Activated naive CD4-positive, alpha-beta T cell treated with anti-CD3 and anti-CD28 coated beads, Interleukin-2, amount 50 U/mL, for 72 hours (primary cell): ENCODE measurements at places on chromosomes 13 and 19.

DNA sequence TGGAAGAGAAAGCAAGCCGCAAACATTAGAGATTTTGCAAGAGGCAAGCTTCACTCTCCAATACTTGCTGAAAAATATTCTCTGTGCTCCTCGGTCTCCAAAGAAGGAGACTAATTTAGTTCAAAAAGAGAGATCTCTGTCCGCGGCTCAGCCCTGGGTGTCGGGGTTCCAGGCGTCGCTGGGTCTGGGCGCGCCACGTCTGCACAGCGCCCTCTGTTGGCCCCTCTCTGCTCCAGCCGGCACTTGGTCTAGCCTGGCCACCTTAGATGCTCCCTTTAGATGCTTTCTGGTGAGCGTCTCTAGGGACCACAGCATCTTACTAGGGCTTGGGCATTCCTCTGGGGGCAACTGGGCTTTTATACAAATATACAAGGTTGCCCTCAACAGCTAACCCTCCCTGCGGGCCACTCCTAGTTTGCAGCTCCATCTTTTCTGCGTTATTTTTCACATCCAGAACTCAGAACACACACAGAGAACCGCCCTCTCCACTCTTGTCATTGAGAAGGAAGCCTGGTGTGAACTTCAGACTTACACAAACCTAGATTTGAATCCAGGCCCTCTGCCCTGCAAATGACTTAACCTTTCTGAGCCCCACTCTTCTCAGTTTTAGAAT, 78.3 kb downstream of the CYSLTR2 start:
- no peak for DNase-seq

DNA sequence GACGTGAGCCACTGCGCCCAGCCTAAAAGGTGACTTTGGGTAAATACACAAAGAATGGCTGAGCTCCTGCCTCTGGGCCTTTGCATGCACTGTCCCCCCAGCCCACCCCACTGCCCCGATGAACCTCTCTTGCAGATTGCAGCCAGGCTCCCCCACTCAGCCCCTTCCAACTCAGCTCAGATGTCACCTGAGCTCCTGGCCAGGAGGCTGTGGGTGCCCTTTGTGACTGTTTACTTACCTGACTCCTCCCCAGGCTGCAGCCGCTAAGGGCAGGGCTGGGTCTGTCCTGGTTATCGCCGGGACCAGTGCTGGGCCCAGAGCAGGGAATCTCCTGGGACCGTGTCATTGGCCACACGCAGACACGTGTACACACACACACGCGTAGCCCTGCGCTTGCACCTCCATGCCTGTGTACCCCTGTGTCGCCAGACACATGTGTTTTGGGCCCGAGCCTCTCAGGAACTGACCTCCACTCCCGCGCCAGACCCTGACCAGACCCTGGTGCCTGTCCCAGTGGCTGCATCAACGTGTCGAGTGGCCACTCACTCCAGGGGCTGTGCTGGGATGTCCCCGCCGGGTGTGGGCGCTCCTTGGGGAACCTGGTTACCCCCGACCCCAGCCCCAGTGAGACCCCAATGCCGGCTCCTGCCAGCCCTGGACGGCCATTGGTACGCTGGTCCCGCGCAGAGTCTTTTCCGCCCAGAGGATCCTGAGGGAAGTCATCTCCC, 18.7 kb downstream of the EFNA2 start:
- DNase-seq, result no peak

DNA sequence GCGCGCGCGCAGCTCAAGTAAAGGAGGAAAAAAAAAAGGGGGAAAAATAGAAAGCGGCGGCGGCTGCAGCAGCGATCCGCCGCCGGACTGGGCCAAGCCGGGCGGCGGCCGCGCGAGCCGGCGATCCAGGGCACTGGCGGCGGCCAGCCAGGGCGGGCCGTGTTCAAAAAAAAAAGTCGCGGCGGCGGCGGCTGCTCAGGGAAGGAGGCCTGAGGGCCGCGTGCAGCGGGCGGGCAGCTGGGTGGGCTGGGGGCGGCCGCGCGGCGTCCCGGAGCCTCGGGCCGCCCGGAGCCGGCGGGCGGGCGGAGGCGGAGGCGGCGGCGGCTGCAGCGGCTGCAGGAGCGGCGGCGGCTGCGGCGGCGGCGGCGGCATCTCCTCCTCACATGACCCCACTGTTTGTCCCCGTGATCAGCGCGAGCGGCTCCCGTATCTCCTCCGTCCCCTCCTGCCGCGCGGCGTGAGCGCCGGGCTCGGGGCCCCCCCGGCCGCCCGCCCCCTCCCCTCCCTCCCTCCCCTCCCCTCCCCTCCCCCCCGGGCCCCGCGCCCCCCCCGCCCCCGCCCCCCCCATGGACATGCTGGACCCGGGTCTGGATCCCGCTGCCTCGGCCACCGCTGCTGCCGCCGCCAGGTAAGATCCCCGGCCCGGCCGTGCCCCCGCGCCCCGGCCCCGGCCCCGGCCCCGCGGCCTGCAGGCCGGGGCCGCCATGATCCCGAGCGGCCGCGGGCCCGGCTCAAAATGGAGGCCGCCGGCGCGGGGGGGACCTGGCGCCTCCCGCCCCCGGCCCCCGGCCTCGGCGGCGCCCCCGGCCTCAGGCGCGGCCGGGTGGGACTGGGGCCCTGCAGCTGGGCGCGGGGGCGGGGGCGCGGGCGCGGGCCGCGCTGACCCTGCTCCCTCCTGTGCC, at the start of gene USF2:
Gene USF2, plus strand, starts transcription at position 427 of the 902 bp plus-strand sequence. Its CDS starts 140 bp downstream, at position 567.
- DNase-seq, result peak; percentile 80

- no peak for DNase-seq
These were observed 106.9 kb downstream of the POSTN start for GRCh38 chr13:37491661-37492060.

- DNase-seq, result no peak
These were observed 67.6 kb downstream of the TNFRSF19 start for GRCh38 chr13:23637829-23638228.

DNA sequence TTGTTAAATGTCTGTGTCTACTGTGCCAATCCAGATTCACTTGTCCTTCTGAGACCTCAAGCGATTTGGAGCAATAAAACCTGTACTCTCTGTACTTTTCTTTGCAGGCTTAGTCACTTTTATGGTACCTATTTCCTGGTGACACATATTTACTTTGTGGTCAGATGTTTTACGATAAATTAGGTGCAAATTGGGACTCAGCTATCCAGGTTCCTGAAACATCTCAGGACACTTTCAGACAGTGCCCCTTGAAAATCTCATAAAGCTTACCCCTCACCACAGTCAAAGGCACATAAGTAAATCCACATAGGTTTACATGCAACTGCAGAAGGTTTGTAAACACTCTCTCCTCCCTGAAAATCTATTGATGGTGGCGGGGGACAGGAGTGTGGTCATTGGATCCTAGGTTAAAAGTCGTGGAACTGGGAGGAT, 438.8 kb downstream of the EFNB2 start:
- no peak for DNase-seq

DNA sequence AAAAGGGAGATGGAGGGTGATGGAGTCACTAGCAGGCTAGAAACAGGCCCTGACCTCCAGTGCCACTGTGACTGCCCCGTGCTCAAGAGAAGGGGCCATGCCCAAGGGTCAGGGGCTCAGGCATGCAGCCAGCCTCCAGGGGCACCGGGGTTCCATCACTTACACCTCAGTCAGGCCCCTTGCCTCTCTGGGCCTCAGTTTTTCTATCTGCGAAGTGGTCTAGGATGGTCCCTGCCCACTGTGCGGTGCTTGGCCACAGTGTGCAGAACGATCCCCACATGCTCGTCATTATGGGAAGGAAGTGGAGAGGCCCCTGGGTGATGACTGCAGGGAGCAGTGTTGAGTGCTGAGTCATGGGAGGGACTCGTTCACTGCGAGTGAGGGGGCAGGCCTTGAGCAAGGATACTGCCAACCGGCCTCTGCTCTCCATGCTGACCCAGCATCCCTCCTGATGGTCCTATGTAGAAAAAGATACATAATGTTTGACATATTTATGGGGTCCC, 23.1 kb downstream of the TMED1 start:
- no peak for DNase-seq
